Bronchial epithelial cell (primary cell): ENCODE measurements at places on chromosomes 1 and 21.

DNA sequence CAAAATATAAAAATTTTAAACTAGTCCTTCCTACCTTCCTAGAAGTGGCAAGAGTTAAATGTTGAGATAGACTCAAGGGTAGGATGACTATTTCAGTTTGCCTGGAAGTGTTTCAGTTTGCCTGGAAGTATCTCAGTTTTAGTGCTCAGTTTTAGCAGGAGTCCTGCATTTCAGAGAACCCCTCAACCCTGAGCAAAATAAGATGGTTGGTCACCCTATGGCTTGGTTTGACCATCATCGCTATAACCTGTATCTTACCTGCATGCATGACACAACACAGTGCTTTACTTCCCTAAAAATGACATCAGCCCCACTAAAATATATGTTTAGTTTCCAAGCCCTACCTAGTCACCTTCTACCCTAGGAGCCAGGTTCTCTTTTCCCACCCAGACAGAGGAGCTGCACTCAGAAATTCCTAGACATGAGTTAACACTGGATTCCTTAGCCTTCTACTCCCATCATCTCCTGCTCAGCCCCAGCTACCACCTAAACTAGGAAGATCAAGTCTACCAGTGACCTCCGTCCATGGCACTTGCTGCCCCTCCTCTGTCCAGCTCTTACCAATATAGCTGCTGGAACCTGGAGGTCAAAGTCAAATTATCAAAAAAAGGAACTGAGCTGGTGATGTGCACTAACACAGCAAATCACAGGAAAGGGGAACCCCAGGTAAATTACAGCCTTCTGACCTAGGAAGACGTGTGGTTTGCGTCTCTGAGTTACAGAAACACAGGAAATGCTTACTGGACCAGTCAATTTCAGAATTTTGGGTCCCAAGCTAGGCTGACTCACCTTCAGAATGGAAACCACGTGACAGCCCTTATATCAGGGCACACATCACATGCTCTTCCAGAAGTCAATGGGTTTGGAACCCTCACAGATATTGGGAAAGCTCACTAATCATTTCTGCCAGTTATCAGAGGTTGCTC, 2.2 kb upstream of the G0S2 start:
- DNase-seq, result peak; percentile 90

DNA sequence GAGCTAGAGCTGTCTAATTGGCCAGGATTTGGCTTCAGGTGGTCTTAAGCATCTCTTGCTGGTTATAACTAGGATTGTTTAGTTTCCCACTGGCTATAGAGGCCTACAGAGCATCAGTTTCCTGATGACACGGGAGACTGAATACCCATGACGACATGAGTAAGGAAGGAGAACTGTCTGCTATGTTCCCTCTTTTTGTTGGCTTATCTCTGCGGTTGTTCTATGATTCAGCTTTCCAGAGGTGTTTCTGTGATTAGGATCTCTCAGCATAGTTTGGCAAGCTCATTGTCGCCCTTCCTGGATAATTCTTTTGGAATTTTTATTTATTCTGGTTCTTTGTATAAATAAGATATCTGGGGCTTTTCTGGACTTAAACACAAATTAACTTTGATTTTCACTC, 163.4 kb downstream of the OLFM3 start:
- no peak for DNase-seq

DNA sequence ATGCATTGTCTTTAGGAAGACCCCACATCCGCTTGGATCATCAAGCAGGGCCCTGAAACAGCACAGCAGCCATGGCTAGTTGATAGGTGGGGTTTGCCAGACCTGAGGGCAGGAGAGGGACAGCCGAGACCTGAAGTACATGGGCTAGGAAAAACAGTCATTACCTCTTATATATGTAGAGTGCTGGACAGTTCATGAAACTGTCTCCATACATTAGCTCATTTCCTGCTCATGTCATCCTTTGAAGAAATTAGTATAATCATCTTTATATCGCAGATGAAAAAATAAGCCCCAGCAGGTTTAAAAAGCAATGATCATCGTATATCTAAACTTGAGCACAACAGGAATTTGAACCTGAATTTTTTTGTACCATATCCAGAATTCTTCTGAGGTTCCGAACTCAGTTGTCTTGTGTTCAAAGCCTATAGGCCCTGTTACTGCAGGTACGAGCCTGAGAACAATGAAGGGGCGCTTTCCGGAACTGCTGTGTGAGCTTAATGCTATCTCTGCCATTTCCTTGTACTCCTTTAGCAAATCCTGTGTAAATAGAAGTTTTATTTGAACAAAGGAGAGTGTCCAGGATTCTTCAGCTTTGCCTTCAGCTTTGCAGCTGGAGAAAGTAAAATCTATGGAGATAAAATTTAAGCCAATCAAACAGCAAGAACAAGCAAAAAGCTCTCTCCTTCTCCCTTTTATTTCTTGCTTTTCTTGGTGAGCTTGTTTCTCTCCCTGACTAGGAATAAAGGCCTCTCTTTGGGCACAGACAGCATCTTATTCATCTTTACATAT, 32.4 kb upstream of the DUSP10 start:
- peak; percentile 40 for DNase-seq

DNA sequence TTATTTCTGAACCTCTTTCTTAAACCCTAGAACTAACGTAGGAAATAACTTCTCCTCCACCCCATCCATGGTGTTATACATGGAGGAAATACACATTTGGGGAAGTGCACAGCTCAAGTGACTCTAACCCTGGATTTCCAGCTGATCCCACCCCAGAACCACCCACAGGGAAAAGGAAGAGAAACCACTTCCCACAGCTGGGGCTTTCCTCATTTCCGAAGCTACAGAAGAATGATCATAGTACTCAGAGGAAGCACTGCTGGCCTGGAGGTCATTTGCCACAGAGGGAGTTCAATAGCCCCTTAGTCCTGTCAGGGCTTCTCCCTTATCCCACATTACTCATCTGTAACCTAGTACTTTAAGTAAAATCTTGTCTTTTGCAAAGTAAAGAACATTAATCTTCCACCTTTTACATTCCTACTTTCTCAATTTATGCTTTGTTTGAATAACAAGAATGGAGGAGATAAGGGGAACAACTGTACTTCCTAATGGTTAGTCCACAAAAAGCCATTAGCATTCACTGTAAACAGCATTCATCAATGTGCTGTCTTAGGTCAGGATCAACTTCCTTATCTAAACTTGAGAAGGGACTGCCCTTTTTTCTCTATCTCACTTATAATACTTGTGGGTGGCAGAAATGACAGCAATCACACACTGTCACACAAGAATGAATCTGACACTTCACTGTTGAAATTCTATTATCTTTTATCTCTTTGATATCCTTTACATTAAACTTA, 63.0 kb upstream of the RGS1 start:
- no peak for DNase-seq

GRCh38 chr21:16194788-16195537, 465.2 kb downstream of the USP25 start:
- DNase-seq, result peak; percentile 32
